Stimulated activated CD8-positive, alpha-beta memory T cell treated with anti-CD3 and anti-CD28 coated beads, Interleukin-7, amount 100 ng/mL, for 24 hours (primary cell): ENCODE measurements at places on chromosomes 12 and 14.

DNA sequence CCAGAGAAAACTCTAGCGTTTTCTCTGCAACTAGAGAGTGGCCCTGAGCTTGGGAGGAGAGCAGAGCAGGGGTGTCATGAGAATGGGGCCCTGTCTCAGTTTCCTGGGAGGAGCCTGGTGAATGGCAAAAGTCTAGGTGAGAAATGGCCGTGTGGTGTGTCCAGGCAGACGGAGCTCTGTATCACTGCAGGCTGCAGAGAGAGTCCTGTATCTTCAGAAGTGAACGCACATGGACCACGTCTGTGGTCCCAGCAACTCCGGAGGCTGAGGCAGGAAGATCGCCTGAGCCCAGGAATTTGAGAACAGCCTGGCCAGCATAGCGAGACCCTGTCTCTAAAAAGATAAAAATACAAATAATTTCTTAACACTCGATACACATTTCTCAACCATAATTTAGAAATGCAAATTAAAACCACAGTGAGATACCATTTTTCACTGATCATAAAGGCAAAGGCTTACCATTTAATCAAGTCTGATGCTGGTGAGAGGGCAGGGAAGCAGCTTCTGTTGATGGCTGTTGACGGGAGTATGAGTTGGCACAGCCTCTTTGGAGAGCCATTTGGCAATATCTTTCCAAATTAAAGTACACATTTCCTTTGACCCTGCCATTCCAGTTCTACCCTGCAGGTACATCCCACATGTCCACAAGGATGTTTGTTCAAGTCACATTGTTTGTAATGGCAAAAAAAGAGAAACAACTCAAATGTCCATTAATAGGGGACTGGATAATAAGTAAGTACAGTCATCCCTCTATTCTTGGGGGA lies 51.0 kb downstream of the NFKBIA start:
- no peak for DNase-seq

- no peak for DNase-seq
Measured at GRCh38 chr14:64520699-64521098, 16.1 kb downstream of the ZBTB1 start.

DNA sequence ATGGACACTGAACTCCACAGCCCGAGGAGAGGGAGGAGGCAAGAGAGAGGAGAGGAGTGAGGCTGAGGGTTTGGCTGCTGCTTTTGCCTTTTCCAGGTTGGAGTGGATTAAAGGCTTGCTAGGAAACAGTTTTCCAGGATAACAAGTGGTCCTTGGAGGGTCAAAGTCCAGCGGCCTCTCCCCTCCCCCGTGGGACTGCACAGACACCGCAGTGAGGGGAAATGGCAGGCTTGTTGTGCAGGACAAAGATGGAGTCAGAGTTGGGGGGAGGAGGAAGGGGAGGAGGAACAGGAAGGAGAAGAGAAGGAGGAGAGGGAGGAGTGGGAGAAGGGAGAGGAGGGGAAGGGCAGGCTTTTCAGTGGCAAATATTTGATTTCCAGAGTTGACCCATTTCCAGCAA lies 245.5 kb downstream of the RBM19 start:
- no peak for DNase-seq

DNA sequence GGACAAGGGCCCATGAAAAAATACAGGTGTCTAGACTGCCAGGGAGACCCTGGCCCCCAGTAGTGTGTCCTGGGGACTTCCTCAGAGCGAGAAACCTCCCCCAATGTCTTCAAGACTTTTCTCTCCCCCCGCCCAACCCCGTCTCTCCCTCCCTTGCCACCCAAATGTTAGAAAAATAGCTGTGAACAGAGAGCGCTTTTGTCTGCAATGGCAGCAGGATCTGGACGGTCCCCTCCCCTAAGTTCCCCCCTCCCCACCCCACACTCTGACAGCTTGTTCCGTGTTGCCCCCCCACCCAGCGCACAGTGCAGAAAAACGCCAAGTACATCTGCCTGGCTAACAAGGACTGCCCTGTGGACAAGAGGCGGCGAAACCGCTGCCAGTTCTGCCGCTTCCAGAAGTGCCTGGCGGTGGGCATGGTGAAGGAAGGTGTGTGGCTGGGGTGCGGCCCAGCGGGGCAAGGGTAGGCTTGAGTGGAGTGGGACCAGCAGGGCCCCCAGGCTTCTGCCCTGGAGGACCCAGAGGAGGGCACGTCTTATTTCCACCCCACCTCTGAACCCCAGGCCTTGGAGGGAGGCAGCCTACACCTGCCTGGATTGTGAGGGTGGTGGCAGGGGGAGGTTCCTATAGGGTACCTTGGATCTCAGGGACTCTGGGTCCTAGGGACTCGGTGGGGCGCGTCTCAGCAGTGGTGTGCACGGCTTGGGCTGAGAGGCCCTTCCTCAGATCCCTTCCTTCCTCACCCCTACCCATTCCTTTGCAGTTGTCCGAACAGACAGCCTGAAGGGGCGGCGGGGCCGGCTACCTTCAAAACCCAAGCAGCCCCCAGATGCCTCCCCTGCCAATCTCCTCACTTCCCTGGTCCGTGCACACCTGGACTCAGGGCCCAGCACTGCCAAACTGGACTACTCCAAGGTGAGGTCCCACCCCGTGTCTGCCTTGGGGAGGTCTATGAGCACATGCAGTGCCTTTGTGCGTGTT lies 4.8 kb downstream of the NR4A1 start:
- DNase-seq, result no peak

GRCh38 chr14:65002586-65003210 lies 16.0 kb downstream of the FNTB start:
- DNase-seq, result no peak

DNA sequence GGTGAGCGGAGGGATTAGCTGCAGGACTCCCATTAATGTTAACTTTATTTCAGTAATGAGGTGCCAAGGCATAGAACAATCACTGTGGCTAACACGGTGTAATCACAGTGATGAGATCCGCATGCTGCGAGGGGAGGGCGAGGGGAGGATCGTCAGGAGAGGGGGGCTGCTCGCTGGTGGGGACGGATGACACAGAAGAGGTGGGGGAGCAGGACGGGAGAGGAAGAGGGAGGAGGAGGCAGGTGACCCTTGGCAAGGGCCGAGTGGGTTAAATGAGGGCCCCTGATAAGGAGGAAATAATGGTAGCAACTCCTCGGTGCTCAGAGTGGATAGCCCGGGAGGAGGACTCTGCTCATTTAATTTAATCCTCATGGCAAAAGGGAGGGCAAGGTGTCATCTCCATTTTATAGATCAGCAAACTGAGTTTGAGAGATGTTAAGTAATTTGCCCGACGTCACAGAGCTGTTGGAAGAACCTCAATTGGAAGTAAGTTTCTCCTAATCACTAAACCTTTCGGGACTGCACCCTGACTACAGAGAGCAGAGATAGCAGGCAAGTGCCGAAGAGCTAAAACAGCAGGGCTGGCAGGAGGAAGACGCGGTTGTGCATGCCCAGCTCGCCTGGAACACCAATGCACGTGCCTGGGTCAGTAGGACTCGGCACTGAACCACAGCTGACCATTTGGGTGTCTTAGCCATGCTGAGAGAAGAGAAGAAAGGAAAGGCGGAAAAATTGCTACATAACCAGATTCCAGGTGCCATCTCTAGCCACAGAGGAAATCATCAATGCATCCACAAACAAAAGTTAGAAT lies 43.0 kb downstream of the SPRING1 start:
- DNase-seq, result no peak

DNA sequence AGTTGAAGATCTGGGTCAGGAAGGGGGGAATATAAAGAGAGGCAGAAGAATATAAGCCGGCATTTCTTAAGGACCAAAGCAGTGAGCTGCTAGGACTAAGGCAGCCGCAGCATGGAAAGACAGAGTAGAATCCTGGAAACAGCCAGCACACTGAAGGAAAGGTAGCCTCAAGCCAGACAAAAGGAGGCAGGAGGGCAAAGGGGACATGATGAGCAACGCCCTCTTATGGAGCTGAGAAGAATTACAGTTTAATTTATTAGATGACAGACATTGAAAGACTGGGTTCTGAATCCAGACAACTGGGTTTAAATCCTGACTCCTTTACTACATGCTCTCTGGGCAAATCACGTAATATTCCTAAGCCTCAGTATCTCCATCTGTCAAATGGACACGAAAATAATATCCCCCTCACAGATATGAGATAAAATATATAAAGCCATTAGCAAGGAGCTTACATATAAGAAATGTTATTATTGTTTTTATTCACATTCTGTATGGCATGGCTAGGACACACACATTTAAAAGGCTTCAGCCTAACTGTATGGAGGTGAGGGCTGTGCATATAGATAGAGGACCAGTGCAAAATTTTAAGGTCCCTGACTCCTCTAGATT lies 8.1 kb upstream of the PCED1B start:
- DNase-seq, result no peak

DNA sequence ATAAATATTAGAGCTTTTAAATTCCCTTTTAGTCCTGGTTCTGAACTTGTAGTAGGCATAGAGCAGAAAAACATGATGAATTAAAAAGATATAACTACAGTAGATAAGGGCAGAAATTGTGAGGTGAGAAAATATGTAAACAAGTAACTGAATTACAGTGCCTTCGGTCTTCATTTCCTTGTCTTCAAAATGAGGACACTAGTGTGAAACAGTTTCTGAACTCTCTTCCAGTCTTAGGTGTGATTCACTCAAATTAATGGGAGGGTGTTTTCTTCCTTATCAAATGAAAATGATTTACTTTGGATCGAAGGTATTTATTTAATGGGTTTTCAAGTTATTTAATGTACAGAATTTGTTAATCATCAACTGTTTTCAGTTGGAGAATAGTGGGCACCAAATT lies 1.5 kb downstream of the FGD4 start:
- DNase-seq, result no peak

DNA sequence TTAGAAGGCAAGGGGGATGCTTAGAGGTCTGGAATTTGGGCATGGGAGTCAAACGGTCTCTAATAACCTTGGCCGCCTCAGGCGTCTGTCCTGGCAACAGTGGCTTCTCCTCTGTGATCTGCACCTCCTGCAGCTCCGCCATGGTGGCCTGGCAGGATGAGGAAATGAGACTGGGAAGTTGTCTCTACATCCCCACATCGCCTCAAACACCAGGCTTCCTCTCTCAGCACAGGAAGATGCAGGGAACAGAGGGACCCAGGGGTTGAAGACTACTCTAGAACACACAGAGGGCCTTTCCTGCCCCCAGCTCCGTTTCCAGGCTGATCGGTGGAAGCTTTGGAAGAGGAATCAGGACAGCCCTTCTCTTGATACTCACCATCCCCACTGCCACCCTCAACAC lies 1.7 kb downstream of the NDRG2 start:
- DNase-seq, result no peak

- DNase-seq, result no peak
Measured at GRCh38 chr12:43807386-43807785, 1.3 kb upstream of the TWF1 start.

DNA sequence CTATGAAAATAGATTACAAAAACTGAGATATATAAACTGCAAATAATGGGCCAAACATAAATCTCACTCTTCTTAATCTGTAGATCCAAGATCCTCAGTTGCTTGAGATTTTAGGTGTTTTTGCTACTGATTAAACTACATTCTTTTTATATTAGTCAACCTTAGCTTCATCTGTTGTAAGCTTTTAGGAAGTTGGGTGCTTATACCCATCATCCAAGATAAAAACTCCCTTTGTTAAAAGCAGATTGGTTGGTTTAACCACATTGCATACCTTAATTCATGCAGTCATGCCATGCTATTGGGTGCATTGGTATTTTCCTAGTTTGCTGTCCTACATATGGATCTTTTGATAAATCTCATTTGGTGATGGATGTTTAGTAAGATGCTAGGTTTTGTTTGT lies 46.2 kb upstream of the DIP2B start:
- no peak for DNase-seq
